NCI-H1048 (cell line): ENCODE measurements at places on chromosomes 4 and X.

- no peak for DNase-seq
Measured at GRCh38 chr4:15756361-15756861, 21.7 kb upstream of the CD38 start.

GRCh38 chr4:43253541-43253940, 361.0 kb downstream of the GRXCR1 start:
- no peak for DNase-seq

DNA sequence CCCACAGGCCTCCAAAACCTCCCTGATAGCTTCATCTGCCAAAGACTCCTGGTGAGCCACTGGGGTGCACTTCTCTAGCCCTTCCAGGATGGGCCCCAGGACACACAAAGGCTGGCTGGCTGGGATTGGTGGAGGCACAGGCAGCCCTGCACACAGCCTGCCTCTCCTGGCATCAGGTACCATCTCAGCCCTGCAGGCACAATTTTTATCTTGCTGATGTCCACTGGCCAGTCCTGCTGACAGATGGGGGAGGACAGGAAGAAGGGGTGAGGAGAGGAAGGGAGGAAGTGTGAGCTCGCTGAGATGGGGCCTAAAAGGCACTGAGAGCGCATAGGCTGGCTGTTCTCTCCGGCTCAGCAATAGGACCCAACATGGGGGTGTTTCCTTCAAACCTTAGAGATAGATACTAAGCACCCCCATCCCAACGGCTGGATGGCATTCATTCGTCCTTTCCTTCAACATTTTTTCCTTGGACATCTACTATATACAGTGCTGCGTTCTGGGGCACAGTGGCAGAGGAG, 92.7 kb downstream of the PJA1 start:
- no peak for DNase-seq

DNA sequence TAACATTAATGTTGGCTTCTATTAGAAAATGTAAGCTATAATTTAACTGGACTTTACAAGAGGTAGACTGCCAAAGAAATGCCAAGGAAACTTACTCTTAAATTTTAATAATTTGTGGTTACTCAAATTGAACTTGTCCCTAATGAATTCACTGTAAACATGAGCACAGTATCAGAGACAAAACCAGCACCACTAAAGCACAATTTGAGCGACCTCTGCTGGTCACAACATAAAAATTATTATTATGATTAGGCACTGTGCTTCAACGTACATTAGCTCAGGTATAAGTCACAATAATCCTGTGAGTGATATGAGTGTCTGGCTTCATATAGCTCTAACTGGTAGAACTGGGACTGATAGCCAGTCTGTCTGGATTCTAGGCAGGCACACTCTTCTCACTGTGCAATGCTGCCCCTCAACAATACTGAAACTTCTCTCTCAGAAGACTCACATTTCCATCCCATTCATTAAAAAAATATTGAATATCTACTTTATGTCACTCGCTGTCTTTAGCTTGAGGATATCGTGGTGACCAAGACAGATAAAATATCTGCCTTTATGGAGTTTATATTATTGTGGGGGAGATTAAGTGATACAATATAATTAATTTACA, 8.0 kb downstream of the NUDT6 start:
- DNase-seq = no peak

DNA sequence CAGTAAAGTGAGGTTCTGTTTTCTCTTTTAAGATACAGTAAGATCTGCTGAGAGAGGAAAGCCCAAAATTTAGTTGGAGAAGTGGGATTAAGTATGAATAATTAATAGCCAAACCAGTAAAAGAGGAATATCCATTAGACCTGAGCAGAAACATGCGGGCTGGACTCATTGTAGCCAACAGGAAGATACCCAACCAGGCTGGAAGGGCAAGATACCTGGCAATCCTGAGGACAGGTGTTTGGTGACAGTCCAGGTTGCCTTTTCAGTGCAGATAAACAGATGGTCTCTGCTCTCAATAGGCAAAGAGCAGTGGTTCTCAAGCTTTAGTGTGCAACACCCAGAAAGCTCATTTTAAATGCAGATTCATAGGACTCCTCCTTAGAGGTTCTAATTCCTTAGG, 980.8 kb upstream of the GRID2 start:
- no peak for DNase-seq

- DNase-seq = no peak
Measured at GRCh38 chr4:153228512-153229140, 24.4 kb downstream of the TRIM2 start.

- DNase-seq = no peak
Measured at GRCh38 chrX:153623310-153624029, 23.5 kb upstream of the DUSP9 start.

DNA sequence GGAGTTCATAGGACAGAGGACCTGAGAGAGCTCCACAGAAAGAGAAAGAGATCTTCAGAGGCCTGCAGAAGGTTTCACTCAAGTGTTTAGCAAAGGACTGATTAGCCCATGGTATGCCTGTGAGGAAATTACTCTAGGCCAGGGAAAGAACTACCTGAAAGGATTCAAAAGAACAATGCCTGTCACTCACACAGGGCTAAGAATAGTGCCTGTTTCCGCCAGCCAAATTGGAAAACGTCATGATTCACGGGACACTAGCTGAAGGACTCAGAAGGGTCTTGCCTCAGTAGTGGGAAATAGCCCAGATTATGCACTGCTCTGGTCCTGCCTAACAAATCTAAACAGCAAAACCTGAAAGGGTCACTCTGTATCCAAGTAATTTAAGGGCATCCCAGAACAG, 21.1 kb downstream of the SYTL4 start:
- DNase-seq = no peak

DNA sequence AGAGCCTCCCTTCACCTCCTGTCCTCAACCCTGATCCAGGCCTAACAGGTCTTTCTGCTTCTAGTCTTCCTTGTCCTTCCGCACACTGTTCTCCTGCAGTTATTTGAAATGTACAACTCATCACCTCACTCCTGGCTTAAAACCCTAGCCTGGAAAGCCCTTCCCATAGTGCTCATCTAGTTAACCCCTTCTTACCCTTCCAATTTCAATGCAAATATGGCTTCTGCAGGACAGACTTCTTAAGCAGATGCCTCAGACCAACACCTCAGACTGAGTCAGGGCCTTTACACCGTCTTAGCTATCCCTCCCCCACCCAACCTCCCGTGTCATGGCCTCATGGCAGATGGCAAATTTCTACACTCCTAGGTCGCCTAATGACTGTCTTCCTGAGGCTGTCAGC, 130.4 kb downstream of the BCOR start:
- no peak for DNase-seq

DNA sequence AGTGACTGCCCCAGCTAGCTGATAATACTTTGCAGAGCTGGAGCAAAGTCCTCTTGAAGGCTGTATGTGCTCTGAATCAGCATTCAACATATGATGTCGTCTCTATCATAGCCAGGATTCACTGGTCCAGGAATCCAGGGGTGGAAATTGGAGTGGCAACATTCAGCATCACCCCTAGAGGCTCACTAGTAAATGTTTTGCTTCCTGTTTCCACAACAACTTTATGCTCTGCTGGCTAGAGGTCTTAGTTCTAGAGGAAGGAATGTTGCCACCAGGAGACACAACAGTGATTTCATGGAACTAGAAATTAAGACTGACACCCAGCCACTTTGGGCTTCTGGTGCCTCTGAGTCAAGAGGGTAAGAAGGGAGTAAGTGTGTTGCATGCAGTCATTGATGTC, 11.3 kb downstream of the MAGEA1 start:
- DNase-seq = no peak

- no peak for DNase-seq
Measured at GRCh38 chrX:148567779-148568178, 67.4 kb downstream of the AFF2 start.

DNA sequence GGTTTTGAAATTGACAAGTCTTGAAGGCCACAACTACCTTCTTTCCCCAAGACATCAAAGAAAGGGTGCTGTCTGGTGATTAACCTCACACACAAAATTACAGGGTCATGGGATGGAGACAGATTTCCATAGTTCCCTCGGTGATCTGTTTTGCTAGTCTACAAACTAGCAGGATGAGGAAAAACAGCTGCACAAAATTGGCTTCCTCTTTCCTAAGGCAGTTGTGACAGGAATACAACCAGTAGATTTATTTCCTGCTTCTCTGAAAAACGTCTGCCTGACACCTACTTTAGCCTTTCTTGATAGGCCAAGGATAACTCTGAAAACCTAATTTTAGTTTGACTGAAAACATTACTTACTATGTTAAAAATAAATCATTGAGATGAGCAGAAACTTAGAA, 39.6 kb downstream of the DKK2 start:
- no peak for DNase-seq

DNA sequence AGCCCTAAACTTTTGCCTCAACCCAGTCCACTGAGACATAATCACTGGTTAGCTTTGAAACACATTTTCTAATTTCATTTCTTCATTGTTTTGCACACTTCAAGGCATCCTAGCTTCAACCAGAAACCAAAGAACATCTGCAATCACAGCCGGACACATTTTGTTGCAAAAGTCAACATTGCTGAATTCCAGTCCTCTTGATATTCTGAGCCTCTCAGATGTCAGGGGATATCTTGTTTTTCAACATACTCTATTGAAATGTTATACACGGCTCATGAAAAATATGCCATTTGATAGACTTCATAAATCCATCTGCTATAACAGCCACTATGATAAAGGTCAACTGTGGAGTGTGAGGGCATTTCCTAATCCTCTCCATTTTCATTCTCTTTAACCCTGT, 241.6 kb upstream of the PUDP start:
- no peak for DNase-seq

GRCh38 chrX:21756785-21757529, 959 bp downstream of the SMPX start:
- DNase-seq = no peak

DNA sequence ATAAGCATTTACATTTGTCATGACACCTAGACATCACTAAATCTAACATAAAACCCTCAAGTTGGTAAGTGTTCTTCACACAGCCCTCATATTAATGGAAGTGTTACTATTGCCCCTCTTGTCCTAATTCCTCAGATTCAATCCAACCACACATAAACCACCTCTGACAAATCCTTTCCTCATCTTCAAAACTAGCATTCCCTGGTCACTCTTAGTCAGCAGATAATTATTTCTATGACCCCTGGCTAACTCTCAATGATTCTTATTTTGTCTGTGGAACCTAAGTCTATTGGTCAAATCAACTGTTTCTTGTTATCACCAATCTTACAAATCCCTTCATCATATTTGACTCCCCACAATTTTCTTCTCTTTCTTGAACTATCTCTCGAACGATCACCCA, 168.6 kb downstream of the PPP3CA start:
- DNase-seq = no peak

- no peak for DNase-seq
Measured at GRCh38 chr4:8351931-8352367, 82.4 kb downstream of the HTRA3 start.

DNA sequence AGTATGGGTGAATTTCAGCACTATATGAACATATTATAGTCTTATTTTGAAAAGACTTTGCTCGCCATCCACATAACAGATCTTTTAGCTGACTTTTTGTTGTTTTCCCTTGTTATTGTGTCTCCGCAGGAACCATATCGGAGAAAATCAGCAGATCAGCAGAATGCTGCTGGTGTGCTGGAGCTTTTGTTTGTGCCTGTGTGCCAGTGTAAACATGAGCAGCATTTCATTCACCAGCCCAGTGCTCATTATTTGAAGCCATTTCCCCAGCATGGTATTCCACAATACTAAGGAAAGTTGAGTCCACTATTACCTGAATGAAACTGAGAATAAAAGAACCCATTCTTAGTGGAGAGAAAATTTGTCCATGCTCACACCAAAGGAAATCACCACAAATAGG, 261.8 kb upstream of the ARX start:
- no peak for DNase-seq

DNA sequence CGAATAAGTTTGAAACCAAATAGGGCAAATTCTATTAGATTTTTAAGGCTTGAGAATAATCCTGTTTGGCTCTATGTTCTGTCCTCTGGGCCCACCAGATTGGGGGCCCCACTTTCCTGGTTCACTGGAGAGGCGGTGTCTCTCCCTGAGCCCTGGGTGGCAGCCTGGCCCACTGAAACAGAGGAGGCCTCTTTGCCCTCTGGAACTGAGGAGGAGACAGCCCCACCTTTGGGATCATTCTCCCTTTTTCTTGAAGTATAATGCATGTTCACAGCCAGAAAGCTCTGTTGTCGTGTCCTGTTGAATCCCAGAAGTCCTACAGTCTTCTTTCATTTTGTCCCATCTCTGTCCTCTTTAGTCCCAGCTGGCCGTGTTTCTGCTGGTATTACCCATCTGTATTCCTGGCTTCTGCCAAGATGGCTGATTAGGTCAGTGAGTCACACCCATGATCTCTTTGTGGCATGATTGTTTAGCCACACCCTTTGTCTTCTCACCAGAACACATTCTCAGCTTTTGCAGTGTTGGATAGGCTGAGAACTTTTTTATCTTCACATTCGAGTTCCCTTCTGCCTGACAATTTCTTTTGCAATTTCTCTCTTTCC, 8.1 kb upstream of the TBC1D25 start:
- DNase-seq = no peak

- no peak for DNase-seq
Measured at GRCh38 chr4:7357323-7357722, 77.4 kb downstream of the PSAPL1 start.

DNA sequence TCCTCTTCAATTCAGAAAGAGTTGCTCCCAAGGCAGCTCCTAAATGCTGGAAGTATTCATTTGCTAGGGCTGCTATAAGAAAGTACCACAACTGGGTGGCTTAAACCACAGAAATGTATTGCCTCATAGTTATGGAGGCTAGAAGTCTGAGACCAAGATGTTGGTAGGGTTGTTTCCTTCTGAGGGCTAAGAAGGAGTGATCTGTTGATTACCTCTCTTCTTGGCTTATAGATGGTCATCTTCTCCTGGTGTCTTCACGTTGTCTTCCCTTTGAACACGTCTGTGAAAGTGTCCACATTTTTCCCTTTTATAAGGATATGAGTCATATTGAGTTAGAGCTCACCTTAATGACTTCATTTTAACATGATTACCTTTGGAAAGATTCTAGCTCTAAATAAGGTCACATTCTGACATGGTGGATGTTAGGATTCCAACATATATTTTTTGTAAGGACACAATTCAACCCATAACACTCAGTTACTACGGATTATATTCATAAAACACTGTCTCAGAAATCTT, 266.3 kb downstream of the SPATA18 start:
- DNase-seq = no peak

DNA sequence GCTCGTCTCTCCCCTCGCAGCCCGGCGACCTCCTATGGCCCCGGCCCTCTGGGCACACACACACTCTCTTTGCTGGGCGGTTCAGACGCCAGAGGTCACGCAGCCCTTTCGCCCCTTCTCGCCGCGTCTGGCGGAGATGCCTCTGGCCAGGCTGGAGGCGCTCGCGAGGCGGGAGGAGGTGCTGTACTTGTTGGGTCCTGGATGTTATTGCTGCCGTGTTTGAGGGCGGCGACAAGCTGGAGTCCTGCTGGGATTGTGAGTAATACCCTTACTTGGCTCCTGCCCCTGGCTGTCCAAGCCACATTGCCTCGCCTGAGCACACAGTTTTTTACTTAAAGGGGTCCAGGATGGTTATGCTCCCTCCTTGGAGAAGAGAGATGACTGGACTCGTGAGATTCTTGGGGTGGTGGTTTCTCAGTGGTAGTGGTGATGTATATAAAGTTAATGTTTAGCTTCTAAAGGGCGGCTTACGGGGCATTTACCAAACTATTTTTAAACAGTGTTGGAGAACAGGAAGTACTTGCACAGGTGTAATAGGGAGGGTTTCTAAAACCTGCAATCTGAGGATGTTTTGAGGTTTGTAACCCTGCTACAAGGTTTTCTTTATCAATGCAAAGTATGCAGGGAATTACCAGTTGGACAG, 572 bp downstream of the USP53 start:
- DNase-seq = no peak
